Renal pelvis (tissue), 12 donors: ENCODE measurements at places on chromosomes 12 and 14. TPM values are rescaled to one million over a fixed set of nuclear protein-coding genes. Genes with fewer than 3 reads are reported as not detected.

DNA sequence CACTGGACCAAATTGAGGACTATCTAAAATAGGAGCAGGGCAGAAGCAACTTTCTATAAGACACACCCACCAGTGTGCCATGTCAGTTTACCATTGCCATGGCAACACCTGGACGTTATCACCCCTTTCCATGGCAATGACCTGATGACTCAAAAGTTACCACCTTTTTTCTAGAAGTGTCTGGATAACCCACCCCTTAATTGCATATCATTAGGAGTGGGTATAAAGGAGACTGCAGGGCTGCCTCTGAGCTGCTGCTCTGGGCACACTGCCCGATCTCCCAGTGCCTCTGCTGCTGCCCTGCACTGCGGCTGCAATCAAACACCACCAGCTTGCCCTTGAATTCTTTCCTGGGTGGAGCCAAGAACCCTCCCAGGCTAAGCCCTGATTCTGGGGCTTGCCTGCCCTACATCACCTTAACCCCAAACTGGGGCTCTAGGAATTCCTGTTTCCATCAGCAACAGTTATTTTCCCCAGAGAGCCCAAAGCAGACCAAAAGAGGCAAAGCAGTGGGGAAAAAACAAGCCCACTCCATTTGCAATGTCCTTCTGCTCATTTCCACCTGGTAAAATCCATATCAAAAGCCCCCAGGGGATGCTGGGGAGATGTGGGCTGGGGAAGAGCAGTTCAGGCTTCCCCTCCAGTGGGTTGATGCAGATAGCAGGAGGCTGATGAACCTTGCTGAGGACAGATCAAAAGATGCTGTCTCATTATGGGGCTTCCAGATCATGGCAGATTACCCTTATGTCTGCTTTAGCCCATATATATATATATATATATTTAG lies 129.5 kb upstream of the NCOR2 start:
- DNase-seq: no peak

GRCh38 chr12:5988088-5988487 lies 43.0 kb upstream of the ANO2 start:
- no peak for DNase-seq

DNA sequence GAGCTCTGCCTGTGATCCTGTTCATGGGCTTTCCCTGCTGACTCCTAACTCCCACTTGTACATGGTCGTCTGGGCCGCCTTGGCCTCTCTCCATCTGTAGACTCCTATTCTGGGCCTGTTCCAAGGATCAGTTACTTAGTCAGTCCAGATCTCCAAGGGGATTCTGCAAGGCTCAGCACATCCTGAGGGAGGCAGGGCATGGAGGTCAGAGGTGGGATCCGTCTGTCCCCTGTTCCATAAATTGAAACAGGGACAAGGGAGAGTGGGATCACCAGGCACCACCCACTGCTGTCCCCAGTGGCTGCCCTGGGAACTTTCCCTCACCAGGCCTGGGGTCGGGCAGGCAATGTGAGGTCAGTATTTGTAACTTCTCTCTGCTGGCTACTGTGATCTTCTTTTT lies 43.5 kb downstream of the KCTD10 start:
- no peak for DNase-seq

GRCh38 chr12:114895081-114895480 lies 211.1 kb upstream of the TBX3 start:
- no peak for DNase-seq

The SUPT16H gene
- 145 TPM for polyA plus RNA-seq
